ENCODE measurements at places on chromosomes 6 and 20.

- DNase-seq = no peak
Measured at GRCh38 chr6:42727087-42727611, 4.8 kb upstream of the PRPH2 start.

GRCh38 chr6:117395164-117395563 lies 30.6 kb downstream of the ROS1 start:
- DNase-seq = no peak

GRCh38 chr20:13102694-13103093 lies 93.9 kb downstream of the SPTLC3 start:
- no peak for DNase-seq

- peak; percentile 23 for DNase-seq
Measured at GRCh38 chr6:23446469-23446967, 679.5 kb upstream of the NRSN1 start.

DNA sequence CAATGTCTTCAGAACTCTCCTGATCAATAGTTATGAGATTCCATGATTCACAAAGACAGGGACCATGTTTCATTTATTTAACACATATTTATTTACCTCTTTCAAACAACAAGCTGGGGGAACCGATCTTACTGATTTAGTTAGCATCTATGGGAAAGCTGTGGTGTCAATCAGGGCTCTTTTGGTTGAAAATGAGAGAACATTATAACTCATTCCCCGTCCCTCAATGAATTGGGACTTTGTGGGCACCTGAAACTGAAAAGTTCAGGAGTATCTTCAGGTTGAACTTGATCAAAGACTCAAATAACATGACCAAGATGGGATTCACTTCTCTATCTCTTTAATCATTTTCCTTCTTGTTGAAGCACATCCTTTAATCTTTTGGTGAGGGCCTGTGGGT lies 67.4 kb downstream of the CHMP4B start:
- DNase-seq = no peak

- DNase-seq = no peak
Measured at GRCh38 chr6:3276174-3277167, 17.7 kb downstream of the PSMG4 start.

DNA sequence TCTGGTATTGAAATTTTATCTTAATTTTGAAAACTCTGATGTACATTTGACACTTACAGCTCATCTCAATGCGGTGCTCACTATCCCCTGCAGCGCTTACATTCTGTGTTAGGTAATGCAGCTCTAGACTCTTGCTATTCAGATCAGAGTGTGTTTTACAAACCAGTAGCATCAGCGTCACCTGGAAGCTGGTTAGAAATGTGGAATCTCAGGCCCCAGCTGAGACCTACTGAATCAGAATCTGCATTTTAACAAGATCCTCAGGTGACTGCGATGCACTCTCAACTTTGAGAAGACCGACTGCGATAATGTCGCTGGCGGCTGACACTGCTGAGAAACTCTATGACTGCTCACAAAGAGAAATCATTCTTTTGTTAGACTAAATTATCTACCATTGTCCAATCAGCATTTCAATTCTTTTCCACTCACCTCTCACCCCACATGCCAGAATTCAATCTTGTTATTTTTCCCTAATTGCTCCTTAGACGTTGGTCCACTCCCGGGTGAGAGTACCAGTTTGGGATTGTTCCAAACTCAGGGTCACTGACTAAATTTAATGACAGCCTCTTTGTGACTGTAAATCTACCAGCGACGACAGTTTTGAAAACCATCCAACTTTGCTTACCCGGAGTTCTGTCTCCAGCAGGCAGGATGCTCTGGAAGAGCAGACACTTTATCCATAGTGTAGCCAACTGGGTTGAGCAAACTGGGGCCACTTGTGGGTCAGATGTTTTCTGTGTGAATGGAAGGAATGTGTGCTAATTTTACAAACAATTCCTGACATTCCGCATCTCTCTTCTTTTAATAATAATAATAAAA lies 140.1 kb upstream of the BTBD3 start:
- peak; percentile 55 for DNase-seq

GRCh38 chr20:62354031-62354808 lies 12.9 kb downstream of the LAMA5 start:
- DNase-seq = no peak

GRCh38 chr20:52899041-52899608 lies 73.0 kb upstream of the TSHZ2 start:
- no peak for DNase-seq

DNA sequence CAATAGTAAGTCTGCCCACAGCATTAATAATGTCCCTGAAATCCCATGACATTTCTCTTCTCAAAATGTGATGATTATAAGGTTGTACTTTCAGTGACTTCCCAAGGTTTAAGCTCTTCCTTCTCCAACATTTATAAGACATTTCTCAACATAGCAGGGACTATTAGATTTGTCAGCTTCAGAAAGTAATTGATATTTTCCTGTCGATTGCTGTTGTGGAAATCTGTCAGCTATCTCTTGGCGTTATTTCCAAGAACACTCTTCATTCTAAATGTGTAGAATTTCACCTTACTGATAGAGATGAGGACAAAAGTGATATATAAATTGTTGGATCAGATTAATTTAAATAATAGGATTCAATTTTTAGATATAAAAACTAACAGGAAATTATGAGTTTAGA lies 149.7 kb upstream of the IMPG1 start:
- DNase-seq = no peak

Data from glomerular endothelial cell (primary cell).